Right renal cortex interstitium (tissue), 3 donors: ENCODE measurements at places on chromosomes 2 and 18.
A peak's percentile ranks its signal among the peaks of the same experiment; 100 is the strongest.

DNA sequence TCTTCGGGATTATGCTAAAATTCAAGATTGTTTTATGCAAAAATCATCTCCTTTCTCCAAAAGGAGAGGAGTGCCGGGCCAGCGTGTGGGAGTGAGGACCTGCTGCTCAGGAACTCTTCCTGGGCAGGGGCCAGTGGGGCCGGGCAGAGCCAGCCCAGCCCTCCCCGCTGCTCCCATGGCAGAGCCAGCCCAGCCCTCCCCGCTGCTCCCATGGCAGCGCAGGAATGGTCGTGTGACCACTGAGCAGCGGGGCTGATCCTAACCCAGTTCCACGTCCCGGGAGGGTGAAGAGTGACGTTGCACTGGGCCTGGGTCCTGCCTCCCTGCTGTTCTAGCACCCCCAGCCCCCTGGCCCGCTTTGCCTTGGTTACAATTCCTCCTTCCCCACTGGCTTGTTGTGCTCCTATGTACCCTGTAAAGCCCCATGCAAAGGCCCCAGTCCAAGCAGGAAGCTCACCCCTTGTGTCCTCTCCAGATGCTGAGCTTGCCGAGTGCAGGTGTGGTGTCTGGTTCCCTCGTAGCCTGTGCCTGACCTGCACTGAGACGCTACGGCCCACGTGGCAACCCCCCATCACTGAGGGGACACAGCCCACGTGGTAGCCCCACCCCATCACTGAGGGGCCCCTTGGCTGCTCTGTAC lies 11.4 kb upstream of the NEU4 start:
- DNase-seq: no peak

- no peak for DNase-seq
These were observed 165.5 kb upstream of the ACVR2A start for GRCh38 chr2:147679191-147679954.

DNA sequence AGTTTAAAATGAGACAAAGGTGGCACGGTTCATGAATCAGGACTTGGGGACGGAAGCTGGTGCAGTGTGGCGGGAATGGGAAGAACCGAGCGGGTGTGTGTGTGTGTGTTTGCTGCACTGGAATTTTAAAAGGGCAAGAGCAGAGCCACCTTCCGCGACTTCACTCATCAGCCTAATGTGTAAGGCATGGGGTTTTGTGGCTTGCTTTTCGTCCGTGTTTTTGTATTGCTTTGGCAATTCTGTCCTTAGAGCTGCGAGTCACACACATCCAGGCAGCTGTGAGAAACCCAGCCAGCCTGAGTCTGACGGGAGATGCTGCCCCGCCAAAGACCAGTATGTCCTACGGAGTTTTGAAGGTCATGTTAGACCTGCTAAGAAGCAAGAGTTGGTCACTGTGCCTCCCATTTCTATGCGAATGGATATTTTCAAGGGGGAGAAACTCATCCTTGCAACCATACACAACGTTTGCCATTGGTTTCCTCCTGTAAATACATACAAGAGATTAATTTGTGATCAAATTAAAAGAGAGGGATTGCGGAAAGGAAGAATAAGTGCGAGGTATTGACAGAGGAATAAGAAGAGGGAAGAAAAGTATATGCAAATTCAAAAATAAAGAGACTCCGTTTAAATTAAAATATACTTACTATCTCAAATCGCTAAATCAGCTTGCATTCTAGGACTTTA lies 665 bp upstream of the CACNB4 start:
- peak; percentile 15 for DNase-seq

DNA sequence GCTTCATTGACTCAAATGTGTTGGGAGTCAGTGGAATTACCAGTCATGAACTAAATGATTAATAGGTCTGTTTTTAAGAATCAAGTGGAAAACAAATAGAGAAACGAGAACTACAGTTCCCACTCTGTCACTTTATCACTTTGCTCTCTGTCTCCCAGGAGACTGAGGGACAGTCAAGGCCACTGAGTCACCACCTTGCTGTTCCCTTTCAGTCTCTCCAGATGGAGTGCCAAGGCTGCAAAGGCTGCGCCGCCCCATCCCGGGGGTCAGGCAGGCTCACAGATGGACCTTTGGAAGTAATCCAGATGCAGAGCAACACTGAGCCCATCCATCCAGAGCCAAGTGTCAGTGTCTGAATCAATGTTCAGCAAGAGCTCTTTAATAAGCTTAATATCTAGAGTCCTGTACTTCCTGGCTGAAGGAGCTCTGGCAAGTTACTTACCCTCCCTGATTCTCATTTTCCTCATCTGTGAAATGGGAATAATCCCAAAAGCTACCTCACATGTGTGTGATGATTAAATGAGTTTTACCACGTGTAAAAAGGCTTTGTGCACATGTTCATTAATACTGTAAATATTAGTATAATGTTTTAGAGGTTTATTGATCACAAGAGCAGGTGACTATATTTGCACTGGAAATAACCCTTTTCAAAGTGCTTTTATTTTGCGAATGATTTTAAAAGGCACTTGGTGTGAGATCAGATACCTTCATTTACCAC lies 43.0 kb upstream of the EFEMP1 start:
- no peak for DNase-seq

GRCh38 chr18:48833701-48834412 lies 116.9 kb downstream of the SMAD7 start:
- no peak for DNase-seq

- DNase-seq: no peak
These were observed 129.9 kb downstream of the PIEZO2 start for GRCh38 chr18:11019295-11020105.

DNA sequence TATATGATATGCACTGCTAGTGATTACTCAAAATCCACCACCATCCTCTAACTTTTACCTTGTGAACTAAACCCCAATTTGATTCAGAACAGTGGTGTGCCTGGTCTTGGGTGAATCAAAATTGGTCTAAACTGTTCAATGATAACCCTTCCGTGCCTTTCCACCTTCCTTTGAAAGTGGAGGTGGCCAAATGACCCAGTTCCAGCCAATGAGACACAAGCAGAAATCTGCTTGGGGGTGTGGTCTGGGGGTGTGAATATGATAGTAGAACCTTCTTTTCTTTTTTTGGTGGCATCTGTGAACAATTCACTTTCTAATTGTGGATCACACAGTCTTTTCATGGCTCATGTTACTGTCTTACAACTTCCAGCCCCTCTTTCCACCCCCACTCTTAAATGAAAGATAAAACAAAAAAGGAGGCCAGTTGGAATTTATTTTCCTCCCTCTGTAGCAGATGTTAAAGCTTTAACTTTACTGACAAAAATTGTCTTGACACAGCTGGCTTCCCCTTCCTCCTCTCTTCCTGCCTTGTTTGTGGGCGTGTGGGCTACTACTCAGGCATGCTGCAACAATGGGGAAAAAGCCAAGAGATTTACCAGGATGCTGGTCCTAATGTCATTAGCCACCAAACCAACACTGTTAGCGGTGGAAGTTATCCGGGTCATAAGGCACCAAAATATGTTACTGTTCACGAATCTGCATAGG lies 58.8 kb upstream of the ANKRD44 start:
- peak; percentile 9 for DNase-seq

- DNase-seq: no peak
These were observed 670.0 kb upstream of the CDH2 start for GRCh38 chr18:28846958-28847357.

DNA sequence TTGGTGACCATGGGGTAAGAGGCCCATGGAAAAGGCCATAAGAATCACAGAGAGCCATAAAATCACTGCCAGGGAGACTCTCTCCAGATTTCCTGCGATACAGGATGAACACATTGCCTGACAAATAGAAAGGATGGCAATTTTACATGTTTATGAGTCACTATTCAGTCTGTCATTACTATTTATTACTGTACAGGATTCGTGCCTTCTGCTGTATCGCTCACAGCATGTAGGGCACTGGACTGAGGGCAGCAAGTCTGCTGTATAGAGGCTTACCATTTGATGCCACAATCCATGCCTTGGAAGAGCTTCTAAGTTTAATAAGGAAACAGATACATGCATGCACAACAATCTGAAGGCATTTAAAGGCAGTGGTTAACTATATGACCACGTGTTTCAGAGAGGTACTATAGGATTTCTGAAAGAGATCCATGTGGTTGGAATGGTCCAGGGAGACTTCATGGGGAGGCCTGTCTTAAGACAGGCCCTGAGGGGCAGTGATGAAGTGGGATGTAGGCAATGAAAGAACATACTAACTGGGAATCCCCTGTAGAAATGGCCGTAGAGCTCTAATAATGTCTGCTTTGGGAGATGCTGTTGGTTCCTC lies 702.4 kb upstream of the RAB6C start:
- DNase-seq: no peak
